ENCODE measurements at places on chromosomes 11 and 22. TPM values are rescaled to one million over a fixed set of nuclear protein-coding genes. Genes with fewer than 3 reads are reported as not detected.

The LYVE1 gene
- 60.8 TPM for total RNA-seq

The SLC5A1 gene
- 1.7 TPM for total RNA-seq

DNA sequence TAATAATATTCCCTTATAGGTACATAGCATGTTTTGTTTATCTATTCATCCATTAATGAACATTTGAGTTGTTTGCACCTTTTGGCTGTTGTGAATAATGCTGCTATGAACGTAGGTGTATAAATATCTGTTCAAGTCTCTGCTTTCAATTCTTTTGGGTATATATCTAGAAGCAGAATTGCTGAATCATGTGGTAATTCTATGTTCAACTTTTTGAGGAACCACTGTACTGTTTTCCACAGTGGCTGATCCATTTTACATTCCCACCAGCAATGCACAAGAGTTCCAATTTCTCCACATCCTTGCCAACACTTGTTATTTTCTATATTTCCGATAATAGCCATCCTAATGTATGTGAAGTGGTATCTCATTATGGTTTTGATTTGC is 51.2 kb upstream of the CWF19L2 start:
- H3K27ac ChIP-seq, result no peak overlapping the region
- H3K27me3 ChIP-seq, result no peaks in the 10 kb centered on the region
- no peak overlapping the region for H3K4me3 ChIP-seq
- H3K4me1 ChIP-seq, result no peaks in the 10 kb centered on the region
- DNase-seq, result no peak
- no peaks in the 10 kb centered on the region for H3K36me3 ChIP-seq

The NAALAD2 gene
- 0.63 TPM for total RNA-seq

The GPR83 gene
- 0.04 TPM for total RNA-seq

- H3K4me3 ChIP-seq, result peak overlapping the region; percentile 68
- no peaks in the 10 kb centered on the region for H3K36me3 ChIP-seq
- H3K4me1 ChIP-seq, result no peaks in the 10 kb centered on the region
These were observed 830 bp upstream of the ESRRA start for GRCh38 chr11:64304316-64305072.

The CSNK2A3 gene
- total RNA-seq, result 0.29 TPM

- H3K4me1 ChIP-seq, result no peaks in the 10 kb centered on the region
- no peaks in the 10 kb centered on the region for H3K27me3 ChIP-seq
- no peak for DNase-seq
- no peak overlapping the region for H3K27ac ChIP-seq
These were observed 98.3 kb downstream of the FBXO7 start for GRCh38 chr22:32572741-32573500.

- H3K27ac ChIP-seq, result no peak overlapping the region
- H3K36me3 ChIP-seq, result no peaks in the 10 kb centered on the region
- no peak for DNase-seq
- H3K4me1 ChIP-seq, result no peaks in the 10 kb centered on the region
- no peaks in the 10 kb centered on the region for H3K27me3 ChIP-seq
These were observed 21.0 kb downstream of the PARVB start for GRCh38 chr22:44045145-44045544.

The TTC36 gene
- total RNA-seq, result 29.5 TPM

DNA sequence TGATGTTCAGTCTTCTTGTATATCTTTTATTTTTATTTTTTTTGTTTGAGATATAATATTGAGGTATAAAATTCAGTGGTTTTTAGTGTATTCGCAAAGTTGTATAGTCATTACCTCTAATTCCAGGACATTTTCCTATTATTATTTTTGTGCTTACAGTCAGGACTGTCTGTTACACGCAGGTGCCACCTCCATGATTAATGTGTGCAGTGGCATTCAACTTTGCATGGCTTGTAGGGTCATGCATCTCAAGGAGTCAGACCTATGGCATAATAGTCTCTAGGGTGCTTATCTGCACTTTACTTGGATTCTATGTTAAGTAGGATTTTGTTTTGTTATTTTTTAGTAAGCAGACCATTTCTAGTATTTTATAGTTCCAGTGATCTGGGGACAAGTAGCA is 1.0 kb downstream of the CTR9 start:
- peak overlapping the region; percentile 75 for H3K4me3 ChIP-seq
- H3K27ac ChIP-seq, result peak overlapping the region; percentile 95
- H3K36me3 ChIP-seq, result no peaks in the 10 kb centered on the region
- H3K27me3 ChIP-seq, result no peaks in the 10 kb centered on the region

GRCh38 chr11:6415797-6416196 is 3.1 kb downstream of the APBB1 start:
- DNase-seq, result no peak
- no peaks in the 10 kb centered on the region for H3K36me3 ChIP-seq
- no peaks in the 10 kb centered on the region for H3K27me3 ChIP-seq
- H3K27ac ChIP-seq, result no peak overlapping the region

The GPHA2 gene
- total RNA-seq, result not detected

The SLC22A25 gene
- 10.1 TPM for total RNA-seq

DNA sequence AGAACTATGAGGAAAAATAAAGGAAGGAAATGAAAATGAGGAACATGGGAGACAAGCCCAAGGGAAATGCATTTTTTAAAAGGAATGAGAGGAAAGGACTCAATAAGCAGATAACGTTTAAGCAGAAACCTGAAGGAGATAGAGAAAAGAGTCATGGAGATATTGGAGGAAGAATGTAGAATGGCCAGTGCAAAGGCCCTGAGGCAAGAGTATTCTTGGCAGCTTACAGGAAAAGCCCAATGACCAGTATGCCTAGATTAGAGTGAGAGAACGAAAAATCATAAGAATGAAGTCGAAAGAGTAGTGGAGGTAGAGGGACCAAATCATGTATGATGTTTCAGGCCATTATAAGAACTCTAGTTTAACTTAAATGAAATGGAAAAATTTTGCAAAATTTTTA is 220.3 kb downstream of the DLG2 start:
- no peak overlapping the region for H3K4me3 ChIP-seq
- no peak for DNase-seq
- no peaks in the 10 kb centered on the region for H3K27me3 ChIP-seq

- no peak overlapping the region for H3K27ac ChIP-seq
- H3K36me3 ChIP-seq, result no peaks in the 10 kb centered on the region
- H3K4me1 ChIP-seq, result peaks cover 5% of the 10 kb centered on the region
- H3K27me3 ChIP-seq, result no peaks in the 10 kb centered on the region
- DNase-seq, result no peak
- H3K4me3 ChIP-seq, result peak overlapping the region; percentile 28
These were observed 552 bp downstream of the RIN1 start for GRCh38 chr11:66335531-66336233.

DNA sequence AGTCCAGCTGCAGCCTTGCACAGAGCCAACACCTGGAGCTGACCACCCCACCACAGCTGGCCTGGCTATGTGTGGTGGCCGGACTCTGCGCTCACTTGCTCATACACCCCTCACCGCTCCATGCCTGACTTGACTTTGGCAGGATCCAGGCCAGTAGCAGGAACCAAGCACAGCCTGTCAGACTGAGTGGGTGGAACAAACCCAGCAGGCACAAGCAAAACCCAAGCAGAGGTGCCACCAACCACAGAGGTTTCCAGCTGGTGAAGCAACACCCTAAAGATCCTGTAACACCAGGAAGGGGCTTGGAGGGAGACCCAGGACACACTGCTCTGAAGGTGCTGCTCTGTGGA is 44.9 kb upstream of the WNT11 start:
- H3K27me3 ChIP-seq, result no peaks in the 10 kb centered on the region
- no peak for DNase-seq
- H3K36me3 ChIP-seq, result no peaks in the 10 kb centered on the region
- H3K27ac ChIP-seq, result no peak overlapping the region
- no peak overlapping the region for H3K4me3 ChIP-seq

- H3K27ac ChIP-seq, result no peak overlapping the region
- no peak for DNase-seq
- no peaks in the 10 kb centered on the region for H3K27me3 ChIP-seq
- no peaks in the 10 kb centered on the region for H3K4me1 ChIP-seq
These were observed 45.2 kb downstream of the SLC5A12 start for GRCh38 chr11:26676641-26677040.

- H3K27ac ChIP-seq, result no peak overlapping the region
- H3K36me3 ChIP-seq, result no peaks in the 10 kb centered on the region
- no peaks in the 10 kb centered on the region for H3K27me3 ChIP-seq
- H3K4me3 ChIP-seq, result no peak overlapping the region
These were observed 32.9 kb upstream of the SMIM38 start for GRCh38 chr11:69122630-69123431.

The LMO1 gene
- total RNA-seq, result not detected

GRCh38 chr11:120079750-120080610 is 57.9 kb downstream of the TRIM29 start:
- H3K36me3 ChIP-seq, result no peaks in the 10 kb centered on the region
- no peak overlapping the region for H3K27ac ChIP-seq
- no peak for DNase-seq

GRCh38 chr11:45765836-45766235 is 39.1 kb upstream of the SLC35C1 start:
- H3K36me3 ChIP-seq, result no peaks in the 10 kb centered on the region
- DNase-seq, result no peak
- H3K27ac ChIP-seq, result no peak overlapping the region
- no peaks in the 10 kb centered on the region for H3K4me1 ChIP-seq
- H3K27me3 ChIP-seq, result no peaks in the 10 kb centered on the region

DNA sequence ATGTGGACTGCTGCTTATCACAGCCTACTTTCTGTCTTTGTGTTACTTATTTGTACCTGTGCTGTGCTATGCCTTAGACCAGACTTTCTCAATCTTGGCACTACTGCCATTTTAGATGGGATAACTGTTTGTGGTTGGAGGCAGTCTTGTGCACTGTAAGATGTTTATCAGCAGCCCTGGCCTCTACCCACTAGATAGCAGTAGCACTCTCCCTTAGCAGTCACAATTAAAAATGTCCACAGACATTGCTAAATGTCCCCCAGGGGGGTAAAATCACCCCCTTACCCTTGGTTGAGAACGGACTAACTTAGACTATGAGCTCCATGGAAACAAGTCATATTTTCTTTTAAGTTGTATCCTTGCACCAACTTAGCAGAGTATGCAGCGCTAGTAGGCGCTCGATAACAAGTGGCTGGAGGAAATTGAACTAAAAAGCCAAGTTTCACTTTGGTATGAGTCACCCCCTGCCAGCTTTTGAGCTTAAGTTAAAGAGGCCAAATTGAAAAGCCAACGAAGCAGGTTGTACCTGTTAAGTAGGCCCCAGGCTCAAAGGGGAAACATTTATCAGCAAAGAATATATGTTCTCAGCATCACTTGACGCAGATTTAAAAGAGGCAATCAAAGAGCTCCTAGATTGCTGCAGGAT is 304.8 kb upstream of the SORL1-AS1 start:
- H3K4me1 ChIP-seq, result no peaks in the 10 kb centered on the region
- H3K27me3 ChIP-seq, result no peaks in the 10 kb centered on the region
- no peak overlapping the region for H3K27ac ChIP-seq
- H3K36me3 ChIP-seq, result no peaks in the 10 kb centered on the region
- DNase-seq, result no peak
- no peak overlapping the region for H3K4me3 ChIP-seq

The OR52I2 gene
- not detected for total RNA-seq

DNA sequence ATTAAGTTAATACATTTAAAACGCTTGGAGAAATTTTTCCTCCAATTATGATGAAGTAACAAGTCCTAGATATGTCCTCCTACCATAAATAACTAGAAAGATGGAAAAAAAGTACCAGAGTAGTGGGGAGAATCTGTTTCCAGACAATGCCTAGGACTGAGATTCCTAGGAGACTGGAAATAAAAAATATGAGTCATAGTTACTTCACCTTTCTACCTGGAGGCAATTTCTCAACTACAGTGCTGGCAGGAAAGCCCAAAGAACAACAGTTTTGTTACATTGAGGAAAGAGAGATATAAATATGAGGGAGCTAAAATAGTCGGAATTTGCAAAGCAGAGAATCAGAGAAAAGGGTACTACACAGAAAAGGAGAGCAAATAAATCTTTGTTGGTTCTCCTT is 202.1 kb upstream of the ARHGAP42 start:
- H3K4me3 ChIP-seq, result no peak overlapping the region
- H3K27me3 ChIP-seq, result no peaks in the 10 kb centered on the region
- H3K4me1 ChIP-seq, result no peaks in the 10 kb centered on the region
- H3K36me3 ChIP-seq, result no peaks in the 10 kb centered on the region
- DNase-seq, result no peak

The ARHGAP42 gene
- 15.4 TPM for total RNA-seq

- peaks cover 4% of the 10 kb centered on the region for H3K4me1 ChIP-seq
- no peaks in the 10 kb centered on the region for H3K36me3 ChIP-seq
- no peaks in the 10 kb centered on the region for H3K27me3 ChIP-seq
- H3K4me3 ChIP-seq, result no peak overlapping the region
- peak overlapping the region; percentile 92 for H3K27ac ChIP-seq
These were observed 22.8 kb downstream of the TEAD1 start for GRCh38 chr11:12696911-12697581.

The HDAC10 gene
- 23.2 TPM for total RNA-seq

DNA sequence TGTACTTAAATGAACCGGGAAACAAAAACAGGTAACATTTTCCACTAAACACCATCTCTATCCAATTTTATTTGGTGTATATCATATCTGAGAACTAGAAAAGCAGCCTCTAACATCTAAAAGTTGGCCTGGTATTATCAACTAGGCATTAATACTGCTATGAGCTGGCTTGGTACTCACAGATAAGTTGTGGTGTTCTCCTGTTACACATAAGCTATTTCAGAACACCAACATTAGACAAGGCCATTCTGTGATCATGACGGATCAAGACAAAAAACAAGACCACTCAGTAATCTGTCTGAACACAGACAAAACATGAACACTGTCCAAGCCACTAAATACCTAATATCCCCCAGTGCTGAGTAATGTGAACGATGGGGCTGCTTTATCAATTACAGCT is 11.9 kb downstream of the RIC3 start:
- H3K27ac ChIP-seq, result no peak overlapping the region
- H3K27me3 ChIP-seq, result no peaks in the 10 kb centered on the region
- H3K36me3 ChIP-seq, result no peaks in the 10 kb centered on the region
- H3K4me1 ChIP-seq, result no peaks in the 10 kb centered on the region
- no peak overlapping the region for H3K4me3 ChIP-seq

- no peaks in the 10 kb centered on the region for H3K36me3 ChIP-seq
- H3K4me3 ChIP-seq, result no peak overlapping the region
- DNase-seq, result no peak
- H3K27ac ChIP-seq, result no peak overlapping the region
These were observed 117.9 kb upstream of the GRIA4 start for GRCh38 chr11:105492010-105492409.

DNA sequence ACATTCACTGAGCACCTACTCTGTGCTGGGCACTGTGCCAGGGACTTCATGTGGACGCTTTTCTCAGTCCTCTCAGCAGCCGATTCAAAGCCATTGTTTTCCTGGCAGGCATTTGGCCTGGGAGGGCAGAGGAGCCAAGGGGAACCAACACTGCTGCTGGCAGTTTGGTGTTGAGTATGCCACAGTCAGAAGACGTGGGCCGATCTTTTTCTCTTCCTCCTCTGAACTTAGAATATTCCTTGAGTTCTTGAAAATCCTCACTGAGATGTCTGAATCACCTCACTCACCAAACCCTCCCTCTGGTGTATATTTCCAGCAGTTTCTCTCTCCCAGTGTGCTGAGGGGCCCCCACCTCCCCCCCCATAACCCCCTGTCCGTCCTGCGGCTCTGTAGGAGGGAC is 114.5 kb upstream of the CRYBB3 start:
- H3K27ac ChIP-seq, result no peak overlapping the region
- no peak overlapping the region for H3K4me3 ChIP-seq
- peaks cover 20% of the 10 kb centered on the region for H3K4me1 ChIP-seq
- DNase-seq, result no peak
- no peaks in the 10 kb centered on the region for H3K27me3 ChIP-seq

- H3K4me3 ChIP-seq, result no peak overlapping the region
- no peaks in the 10 kb centered on the region for H3K27me3 ChIP-seq
- no peaks in the 10 kb centered on the region for H3K36me3 ChIP-seq
- H3K4me1 ChIP-seq, result no peaks in the 10 kb centered on the region
These were observed 14.8 kb downstream of the TRIM29 start for GRCh38 chr11:120122924-120123683.

- DNase-seq, result no peak
- H3K36me3 ChIP-seq, result no peaks in the 10 kb centered on the region
- H3K4me1 ChIP-seq, result no peaks in the 10 kb centered on the region
- H3K4me3 ChIP-seq, result no peak overlapping the region
These were observed 291.8 kb upstream of the DDI1 start for GRCh38 chr11:103744496-103745153.

Data from right lobe of liver (tissue), 6 donors.